ENCODE measurements at places on chromosomes 3 and 15. TPM values are rescaled to one million over a fixed set of nuclear protein-coding genes. Genes with fewer than 3 reads are reported as not detected.

The RSL24D1 gene
- 95.2 TPM for total RNA-seq

The GP5 gene
- 0.11 TPM for total RNA-seq

The HRG gene
- total RNA-seq, result not detected

The TRH gene
- total RNA-seq, result not detected

The GUCA1C gene
- not detected for total RNA-seq

The KY gene
- total RNA-seq, result 0.51 TPM

The TUSC7 gene
- not detected for total RNA-seq

The TLR9 gene
- not detected for total RNA-seq

The SYNPR gene
- not detected for total RNA-seq

The MAP1A gene
- 61.9 TPM for total RNA-seq

GRCh38 chr3:84727616-84728015 is 231.2 kb upstream of the CADM2 start:
- DNase-seq, result no peak

GRCh38 chr3:120093119-120093910 is 932 bp downstream of the GSK3B start:
- DNase-seq, result peak; percentile 63

DNA sequence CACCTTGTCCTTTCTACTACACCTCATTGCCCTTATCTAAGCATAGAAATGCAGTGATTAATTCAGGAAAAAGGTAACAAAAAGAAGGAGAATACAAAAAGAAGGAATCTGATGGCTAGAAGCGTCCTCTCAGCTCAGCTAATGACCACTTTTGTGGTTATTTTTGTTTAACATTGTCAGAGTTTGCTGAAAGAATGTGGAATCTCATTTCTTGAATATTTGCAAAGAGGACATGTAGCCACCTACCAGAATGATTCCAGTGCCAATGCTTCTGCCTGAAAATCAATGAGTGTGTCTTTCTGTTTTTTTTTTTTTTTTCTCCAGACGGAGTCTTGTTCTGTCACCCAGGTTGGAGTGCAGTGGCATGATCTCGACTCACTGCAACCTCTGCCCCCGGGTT is 24.5 kb downstream of the NANOGP8 start:
- DNase-seq, result no peak

DNA sequence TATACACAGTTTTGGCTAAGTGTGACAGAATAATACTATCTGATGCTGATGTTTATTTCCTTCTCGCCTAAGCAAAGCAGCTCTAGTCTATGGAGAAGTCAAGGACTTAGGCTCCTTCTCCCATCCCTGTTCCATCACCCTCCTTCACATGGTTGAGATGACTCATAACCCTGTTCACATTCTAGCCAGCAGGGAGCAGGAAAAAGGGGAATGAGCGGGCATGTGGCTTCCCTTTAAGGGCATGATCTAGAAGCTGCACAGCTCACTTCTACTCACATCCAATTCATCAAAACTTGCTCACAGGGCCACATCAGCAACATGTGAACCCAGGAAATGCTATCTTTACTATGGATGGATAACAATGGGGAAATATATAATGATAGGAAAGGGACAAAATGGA is 40.9 kb downstream of the CBLB start:
- peak; percentile 90 for DNase-seq

DNA sequence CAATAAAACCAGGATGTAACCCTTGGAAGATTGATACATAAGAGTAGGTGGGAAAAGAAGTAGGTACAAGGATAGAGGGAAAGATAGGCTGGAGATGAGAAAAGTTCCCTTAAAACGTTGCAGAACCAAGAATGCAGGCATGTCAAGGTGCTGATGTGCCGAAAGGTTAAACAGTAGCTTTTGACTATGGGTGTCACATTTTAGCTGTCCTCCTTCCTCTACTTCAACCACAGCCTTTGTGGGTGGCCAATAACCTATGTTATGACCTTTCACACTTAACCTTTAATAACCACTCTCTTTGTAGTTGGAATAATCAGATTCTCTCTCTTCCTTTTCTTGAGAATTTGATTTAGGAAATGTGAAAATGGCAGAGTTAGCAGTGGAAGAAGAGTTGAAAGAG is 184.5 kb upstream of the GAP43 start:
- no peak for DNase-seq

DNA sequence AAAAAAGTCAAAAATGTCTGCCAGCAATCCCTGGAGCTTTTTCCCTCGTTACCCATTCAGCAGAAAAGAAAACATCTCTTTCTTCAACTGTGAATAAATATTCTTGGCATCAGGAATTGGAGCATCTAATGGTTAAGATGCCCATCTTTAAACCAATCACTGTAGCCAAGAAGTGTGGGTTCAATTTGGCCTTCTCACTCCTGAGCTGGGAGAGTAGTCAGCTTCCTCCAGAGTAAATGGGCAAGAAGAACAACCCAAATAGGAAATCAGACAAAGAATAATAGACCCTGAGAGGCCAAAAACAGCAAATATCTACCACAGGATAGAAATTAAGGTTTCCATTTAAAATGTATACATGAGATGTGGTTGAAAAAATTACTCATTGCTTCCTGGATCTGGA is 508.0 kb upstream of the MDFIC2 start:
- DNase-seq, result no peak

GRCh38 chr15:70788114-70789049 is 25.0 kb upstream of the UACA start:
- DNase-seq, result peak; percentile 64

DNA sequence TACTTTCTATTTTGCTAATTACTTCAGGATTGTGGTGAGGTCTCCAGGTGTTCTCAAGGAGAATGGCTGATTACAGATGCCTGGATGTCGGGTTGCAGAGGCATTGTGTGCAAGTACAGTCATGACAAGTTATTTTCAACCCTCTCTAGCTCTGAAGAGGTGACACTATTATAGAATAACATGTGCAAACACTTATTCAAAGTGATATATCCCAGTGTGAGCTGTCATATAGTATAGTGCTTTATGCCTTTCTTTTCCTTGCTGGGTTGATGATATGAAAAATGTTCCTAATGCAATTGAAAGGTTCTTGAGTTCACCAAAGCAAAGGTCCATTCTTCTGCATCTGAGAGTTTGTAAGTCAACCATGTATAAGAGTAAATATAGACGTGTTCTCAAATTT is 167.2 kb downstream of the SPATA16 start:
- DNase-seq, result no peak

- DNase-seq, result no peak
Observed at GRCh38 chr15:63387748-63388493, 6.3 kb upstream of the CA12 start.

DNA sequence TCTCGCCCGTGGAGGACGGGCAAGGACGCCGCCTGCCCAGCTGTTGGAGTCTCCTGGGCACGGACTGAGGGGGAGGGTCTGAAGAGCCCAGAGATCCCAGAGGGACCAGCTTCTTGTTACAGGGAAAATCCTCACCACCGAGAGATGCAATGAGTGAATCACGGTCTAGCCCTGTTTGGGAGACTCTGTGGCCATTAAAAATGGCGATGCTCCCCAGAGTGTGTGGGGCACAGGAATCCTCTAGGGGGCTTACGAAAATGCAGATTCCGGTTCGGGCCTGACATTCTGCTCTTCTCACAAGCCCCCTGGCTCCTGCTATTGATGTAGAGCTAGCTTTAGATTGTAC is 35.5 kb upstream of the EPHB3 start:
- no peak for DNase-seq

DNA sequence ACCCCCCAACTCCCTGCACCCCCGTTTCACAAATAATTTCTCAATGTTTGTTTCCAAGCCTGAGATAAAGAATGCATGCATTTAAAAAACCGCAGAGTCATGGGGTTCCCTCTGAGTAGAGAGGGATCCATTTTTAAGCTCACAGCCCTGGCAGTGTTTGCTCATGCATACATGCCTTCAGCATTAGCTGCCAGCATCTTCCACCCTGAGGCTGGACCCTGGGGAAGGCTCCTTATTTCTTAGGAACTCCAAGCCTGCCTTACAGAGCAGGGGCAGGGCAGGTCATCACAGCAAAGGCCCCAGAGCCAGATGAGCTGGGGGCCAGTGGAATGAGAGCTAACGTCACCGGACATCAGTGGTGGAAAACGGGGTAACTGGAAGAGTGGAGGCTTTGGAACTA is 31.3 kb downstream of the TLE3 start:
- DNase-seq, result peak; percentile 35

GRCh38 chr15:63998489-63998888 is 47.8 kb downstream of the DAPK2 start:
- DNase-seq, result peak; percentile 23

DNA sequence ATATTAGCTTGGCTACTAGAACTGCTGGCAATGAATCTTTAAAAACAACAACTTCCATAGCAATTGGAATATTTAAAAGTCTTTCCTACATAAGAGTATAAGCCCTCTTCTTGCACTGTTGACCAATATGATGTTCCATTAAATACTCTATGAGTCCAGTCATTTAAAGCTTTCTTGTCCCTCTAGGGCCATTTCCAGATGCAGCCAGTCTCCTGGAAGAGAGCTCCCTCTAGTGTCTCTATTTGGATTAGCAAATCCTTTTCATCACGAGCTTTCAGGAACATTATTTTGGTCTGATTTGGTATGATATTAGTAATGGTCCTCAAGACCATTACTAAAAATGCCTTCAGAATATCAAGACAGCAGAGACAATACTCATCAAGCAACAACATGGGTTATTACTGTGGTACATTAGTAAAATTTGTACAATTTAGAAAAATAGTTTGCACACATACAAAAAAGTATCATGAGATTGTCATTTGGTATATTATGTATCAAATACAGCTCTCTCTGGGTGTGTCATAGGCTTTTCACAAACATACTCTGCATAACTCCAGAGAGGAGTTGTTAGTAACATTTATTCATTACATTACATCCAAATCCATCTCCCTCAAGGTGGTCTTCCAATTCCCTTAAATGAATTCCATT is 101.3 kb downstream of the DPH6 start:
- DNase-seq, result peak; percentile 67

DNA sequence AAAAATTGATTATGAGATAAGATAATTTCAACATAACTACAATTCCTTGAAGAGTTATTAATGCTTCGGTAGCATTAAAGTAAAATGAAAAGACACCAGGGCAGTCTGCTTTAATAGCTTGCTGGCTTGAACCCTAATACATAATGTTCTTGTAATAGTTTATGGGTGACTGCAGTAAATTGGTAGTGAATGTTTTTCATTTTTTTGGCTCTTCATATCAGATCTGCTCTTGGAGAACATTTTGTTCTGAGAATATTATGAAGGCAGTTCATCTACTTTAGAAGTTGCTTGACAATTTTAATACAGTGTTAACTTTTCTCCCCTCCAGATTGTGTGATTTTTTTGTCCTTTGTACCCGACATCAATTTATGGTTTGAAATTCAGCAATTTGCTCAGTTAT is 128.4 kb downstream of the ZBTB20 start:
- no peak for DNase-seq

- no peak for DNase-seq
Observed at GRCh38 chr15:42691770-42692169, 45.2 kb downstream of the CDAN1 start.

- no peak for DNase-seq
Observed at GRCh38 chr3:178202194-178202593, 334.0 kb upstream of the KCNMB2 start.

DNA sequence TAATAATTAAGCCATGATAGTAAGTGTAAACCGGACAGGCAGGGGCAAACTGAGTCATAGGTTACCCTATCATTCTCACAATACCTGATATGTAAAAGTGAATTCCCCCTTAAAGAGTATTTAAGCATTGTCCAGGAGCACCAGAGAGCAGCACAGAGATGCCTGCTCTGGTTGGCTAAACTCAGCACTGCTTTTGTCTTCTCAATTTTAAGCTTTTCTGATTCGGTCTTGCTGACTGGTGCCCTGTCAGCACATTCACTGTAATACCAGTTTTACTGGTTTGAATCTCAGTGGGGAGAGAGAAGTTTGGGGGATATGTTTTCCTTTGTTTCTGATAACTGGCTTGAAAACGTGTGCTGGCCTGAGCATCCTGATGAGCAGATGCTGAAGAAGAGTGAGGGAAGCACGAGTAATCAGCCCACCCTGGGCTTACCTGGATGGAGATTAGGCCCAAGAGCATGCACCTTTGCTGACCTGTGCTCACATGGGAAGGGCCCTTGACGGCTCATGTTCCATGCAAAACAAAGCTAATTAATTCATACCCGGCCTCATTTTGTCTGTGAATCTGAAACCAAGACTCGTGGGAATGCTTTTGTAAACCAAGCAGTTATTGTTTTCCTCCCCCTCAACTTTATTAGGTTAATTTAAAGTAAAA is 208.5 kb upstream of the MRPL3 start:
- no peak for DNase-seq

Data from GM23248 (cell line).